ENCODE measurements at places on chromosomes 3 and 15.

GRCh38 chr15:78992416-78993256 is 47.8 kb upstream of the CTSH start:
- DNase-seq, result no peak

- DNase-seq, result no peak
Measured at GRCh38 chr3:48238531-48239085, 2.3 kb upstream of the ZNF589 start.

GRCh38 chr3:15977598-15978232 is 179.9 kb upstream of the ANKRD28 start:
- DNase-seq, result no peak

DNA sequence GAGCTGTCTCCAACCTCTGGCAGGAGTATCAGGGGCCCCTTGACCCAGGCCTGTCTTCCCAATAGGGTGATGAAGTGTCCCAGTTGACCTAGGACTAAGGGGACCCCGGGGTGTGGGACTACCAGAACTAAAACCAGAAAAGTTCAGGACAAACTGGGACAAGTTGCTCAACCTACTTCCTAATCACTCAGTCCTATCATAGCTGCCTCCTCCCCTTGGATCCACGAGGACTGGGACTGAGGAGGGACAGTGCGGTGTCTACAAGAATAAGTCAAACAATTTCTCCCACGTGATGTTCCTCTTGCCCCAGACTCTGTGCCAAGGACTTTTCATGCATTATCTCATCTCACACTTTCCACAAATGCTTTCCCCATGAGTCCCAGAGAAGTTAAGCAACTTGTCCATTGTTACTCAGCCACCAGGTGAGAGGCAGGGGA is 49.4 kb upstream of the SLCO2A1 start:
- no peak for DNase-seq

GRCh38 chr3:114363554-114364202 is 69.8 kb downstream of the TIGIT start:
- no peak for DNase-seq

- DNase-seq, result no peak
Measured at GRCh38 chr3:99013777-99014315, 112.4 kb upstream of the DCBLD2 start.

DNA sequence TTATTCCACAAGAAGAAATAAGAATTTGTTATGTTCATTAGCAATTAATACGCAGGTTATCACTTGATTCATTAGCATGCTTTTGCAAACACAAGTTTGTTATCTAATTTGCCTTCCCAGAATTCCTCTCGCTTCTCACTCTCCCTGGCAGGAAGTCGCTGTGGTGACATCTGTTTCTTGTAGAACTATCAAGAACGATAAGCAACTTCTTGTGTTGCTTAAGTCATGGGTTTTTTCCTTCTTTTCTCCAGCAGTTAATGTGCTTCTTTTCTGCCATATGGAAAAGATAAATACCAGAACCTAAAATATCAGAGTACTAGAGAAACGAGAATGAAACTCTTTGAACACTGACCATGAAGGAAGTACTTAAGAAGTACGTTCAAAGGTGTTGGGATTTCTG is 99.8 kb upstream of the CHMP2B start:
- no peak for DNase-seq

- no peak for DNase-seq
Measured at GRCh38 chr3:194984066-194984465, 286.9 kb downstream of the XXYLT1 start.

DNA sequence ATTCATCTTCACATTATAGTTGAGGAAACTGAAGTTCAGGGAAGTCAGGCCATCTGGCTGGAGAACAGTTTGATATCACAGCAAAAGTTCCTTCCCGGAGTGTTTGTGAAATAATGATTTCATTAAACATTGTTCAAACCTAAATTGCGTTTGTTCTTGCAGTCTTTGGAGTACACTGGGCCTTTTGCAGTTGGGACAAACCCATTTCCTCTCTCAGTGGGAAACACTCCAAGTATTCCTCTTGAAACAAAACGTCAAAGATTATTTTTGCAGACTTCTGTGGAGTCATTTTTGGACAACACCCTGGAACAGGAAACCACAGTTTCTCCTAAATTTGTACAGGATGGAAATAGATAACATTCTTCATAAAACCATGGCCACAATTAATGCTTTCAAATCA is 287.5 kb downstream of the PTPRG start:
- no peak for DNase-seq

DNA sequence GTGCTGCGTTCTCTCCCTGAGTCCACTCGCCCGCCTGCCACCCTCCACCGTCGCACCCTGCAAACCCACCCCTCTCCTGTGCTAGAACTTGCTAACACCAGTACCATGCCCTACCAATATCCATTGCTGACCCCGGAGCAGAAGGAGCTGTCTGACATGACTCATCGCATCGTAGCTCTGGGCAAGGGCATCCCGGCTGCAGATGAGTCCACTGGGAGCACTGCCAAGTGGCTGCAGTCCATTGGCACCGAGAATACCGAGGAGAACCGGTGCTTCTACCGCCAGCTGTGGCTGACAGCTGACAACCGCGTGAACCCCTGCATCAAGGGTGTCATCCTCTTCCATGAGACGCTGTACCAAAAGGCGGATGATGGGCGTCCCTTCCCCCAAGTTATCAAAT is 4.9 kb upstream of the ALAS1 start:
- DNase-seq, result no peak

- DNase-seq, result no peak
Measured at GRCh38 chr3:72797773-72798543, 50.3 kb downstream of the SHQ1 start.

DNA sequence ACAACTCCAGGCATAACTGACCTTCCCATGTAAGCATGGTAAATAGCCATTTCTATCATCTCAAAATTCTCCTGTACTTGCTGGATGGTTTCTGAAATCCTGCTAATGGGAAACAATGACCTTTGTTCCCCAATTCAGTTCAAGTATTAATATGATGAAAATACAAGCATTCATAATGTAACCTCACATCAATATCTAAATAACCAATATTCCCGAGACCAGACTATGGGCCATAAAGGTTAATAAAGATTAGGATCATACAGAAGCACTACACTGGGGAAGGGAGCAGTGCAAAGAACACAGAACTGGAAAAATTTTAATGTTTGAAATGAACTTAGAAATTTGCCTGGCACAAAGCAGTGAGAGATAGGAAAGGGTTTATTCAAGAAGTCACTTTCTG is 151.3 kb upstream of the SETMAR start:
- DNase-seq, result no peak

- no peak for DNase-seq
Measured at GRCh38 chr3:21718161-21718765, 32.7 kb downstream of the ZNF385D start.

- no peak for DNase-seq
Measured at GRCh38 chr3:148101061-148101460, 596.6 kb upstream of the AGTR1 start.

DNA sequence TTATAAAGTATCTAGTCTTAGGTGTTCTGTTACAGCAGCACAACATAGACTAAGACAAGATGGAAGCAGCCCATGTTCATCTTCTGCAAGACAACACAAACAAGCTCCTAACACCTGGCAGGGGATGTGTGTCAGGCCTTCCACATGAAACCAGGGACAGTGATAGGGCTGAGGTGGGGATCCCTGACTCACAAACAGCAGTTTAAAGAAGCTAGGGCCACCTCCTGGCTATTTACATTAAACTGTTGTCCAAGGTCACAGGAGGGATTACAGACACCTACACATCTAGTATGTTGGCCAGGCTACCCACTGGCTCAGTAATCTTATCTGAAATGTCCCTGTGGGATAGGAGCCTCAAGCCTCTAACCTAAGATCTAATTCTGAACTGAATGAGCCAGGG is 211.3 kb downstream of the MINAR1 start:
- DNase-seq, result no peak

All from stimulated activated CD4-positive, alpha-beta T cell treated with anti-CD3 and anti-CD28 coated beads, TNF-alpha, amount 100 ng/mL, for 4 hours (primary cell).